Astrocyte of the spinal cord (primary cell): ENCODE measurements at places on chromosomes 6 and 20.

GRCh38 chr6:1619098-1619672, 9.5 kb downstream of the FOXC1 start:
- DNase-seq: no peak

GRCh38 chr6:170111141-170111664, 179.7 kb downstream of the DLL1 start:
- DNase-seq: no peak

DNA sequence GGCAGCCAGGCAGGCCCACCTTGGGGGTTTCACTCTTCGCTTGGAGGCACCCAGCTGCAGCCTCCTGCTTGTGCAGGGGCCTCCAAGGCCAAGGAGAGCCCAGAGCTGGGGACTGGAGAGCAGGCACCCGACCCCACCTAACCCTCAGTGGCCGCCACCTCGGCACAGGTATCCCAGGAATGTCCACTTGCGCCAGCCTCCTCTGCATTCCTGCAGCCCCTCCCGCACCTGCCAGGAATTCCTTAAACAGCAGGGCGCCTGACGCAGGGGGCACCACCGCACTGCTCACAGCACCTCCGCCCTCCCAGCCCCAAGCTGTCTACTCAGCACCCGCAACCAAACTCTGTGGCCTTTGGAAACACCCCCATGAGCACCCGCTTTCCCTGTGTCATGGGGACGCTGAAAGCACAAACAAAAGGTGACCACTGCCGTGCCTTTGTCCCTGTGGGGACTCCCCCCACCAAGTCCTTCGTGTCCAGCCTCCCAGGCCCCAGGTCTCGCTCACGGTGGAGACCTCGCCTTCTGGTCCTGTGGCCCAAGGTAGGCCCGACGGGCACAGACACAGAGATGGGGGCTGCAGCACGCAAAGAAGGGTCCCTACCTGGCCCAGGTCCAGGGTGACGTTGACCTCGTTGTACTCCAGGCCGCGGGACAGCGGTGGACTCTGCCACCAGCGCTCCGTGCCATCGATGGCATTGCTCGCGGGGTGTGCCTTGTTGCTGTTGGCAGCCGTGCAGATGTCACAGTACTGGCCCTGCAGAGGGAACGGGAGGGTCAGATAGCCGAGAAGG, 5.1 kb downstream of the LAMA5 start:
- no peak for DNase-seq

- no peak for DNase-seq
These were observed 249.5 kb downstream of the SOX4 start for GRCh38 chr6:21842875-21843645.

DNA sequence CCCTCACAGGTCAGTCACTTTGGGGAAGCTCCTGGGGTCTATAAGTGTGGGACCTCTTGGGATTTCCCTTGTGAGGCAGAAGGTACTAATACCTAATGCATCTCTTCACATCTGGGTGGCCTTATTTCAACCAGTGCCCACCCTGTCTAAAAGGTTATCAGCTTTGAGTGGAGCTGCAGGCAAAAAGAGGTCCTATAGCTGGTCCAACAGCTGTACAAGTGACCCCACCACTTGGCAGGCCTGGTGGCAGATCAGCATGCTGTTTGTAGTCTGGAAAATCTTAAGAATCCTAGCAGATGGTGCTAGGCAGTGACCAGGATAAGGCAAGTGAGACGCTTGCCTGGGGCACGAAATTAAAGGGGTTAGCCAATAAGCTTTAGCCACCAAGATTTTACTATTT, 51.6 kb upstream of the GTSF1L start:
- no peak for DNase-seq

GRCh38 chr20:21092806-21093205, 13.4 kb downstream of the LINC00237 start:
- no peak for DNase-seq
